ENCODE measurements at places on chromosomes 3 and 15.

GRCh38 chr15:98347866-98348265 is 300.5 kb upstream of the IGF1R start:
- no peak for DNase-seq

DNA sequence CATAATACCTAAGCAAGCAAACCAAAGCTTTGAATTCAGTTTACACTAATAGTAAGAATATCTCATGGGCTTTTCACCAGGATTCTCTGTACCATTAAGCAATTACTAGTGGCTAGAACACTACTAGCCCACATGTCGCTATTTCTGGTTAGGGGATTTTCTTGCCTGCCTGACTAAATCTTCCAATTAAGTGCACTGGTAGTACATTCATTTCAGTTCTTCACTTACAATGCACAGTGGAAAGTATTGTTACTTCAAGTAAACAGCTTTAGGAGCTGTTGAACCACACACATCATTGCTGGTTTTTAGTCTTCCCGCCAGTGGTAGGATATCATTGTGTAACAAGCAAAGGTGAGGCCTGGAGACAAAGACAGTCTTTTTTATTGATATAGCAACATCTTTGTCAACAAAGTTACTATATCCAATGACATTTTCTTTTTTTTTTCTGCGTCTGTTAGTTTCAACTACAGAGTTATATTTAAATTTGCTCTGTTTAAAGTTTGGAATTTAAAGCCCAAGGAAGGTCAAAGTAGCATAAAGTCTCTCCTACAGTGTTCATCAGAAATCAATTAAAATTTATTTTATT is 826.8 kb upstream of the NR2F2 start:
- DNase-seq: no peak

- DNase-seq: no peak
Observed at GRCh38 chr15:67967871-67968431, 86.2 kb upstream of the PIAS1 start.

DNA sequence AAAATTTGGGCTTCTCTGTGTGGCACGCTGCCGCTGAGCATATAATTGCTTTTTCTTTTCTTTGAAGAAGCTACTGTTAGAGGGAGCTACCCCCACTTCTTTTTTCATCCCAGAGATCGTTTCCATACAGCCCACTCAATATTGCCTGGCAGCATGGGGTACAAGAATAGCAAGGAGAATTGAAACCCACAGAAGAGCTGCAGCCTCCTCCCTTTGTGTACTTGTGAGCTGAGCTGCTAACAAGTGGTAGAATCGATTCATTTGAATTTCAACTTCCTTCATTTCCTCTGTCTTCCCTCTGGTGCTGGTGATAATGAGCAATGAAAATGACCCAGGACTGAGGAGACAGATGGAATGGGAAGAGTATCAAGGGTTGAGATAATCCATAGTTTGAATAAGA is 64.9 kb downstream of the LRRC3B start:
- no peak for DNase-seq

- DNase-seq: no peak
Observed at GRCh38 chr15:83604549-83604948, 49.4 kb upstream of the ADAMTSL3 start.

DNA sequence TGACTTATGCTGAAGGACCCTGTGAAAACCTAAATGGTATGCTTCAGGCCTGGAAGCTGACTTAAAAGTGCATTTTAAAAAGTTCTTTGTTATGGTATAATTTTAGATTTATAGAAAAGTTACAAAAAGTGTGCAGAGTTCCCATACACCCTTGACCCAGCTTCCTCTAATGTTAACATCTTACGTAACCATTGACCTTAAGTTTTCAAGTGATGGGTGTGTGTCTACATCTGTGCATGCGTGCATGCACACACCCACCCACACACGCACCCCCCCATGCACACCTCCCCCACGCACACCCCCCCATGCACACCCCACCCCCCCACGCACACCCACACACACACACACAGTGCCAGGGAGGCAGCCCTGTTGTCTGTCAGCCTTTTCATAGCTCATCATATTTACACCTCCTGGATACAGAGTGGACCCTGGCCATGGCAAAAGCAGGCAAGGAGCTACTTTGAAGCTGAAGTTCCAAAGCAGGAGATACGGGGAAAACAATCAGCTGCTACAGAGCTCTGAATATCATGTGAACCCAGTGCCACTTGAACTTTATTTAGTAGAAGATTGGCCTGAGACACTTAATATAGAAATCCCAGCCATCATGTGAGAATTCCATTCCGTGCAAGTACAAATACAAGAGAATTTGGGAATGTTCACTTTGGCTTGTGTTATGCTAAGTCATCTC is 30.0 kb upstream of the TRAK1 start:
- no peak for DNase-seq

DNA sequence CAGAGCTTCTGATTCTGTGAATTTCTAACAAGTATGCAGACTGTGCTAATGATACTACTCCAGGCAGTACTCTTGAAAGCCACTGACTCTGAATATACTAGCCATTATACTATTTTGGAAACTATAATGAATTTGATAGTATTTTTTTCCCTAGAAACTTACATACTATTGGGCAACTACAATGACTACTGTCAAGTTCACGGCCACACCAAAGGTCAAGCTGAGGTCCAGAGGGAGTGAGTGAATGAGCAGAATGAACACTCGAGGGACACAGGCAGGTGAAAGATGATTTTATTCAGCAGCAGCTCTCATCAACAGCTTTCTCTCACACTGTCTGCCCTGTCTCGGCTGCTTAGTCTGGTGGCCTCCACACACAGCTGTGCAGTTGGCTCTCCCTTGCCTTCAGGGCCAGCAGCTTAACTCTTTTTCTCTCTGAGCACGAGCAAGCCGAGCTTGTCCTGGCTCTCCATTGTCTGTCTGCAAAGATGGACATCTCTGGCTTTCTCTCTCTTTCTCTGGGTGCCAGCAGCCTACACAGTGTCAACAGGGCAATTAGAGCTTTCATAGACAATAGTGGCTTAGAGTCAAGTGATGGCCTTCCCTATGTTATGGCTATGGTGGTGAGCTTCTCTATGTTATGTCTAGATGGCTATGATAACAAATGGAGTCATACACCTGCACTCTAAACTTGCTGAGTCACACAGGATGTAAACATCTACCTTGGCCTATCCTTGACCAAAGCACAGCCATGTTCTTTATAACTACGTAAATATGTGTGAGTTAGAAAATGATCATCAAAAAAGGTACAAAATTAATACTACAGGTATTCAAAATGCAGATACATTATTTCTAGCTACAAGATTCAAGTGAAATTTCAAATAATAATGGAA is 362.4 kb downstream of the CGGBP1 start:
- no peak for DNase-seq

DNA sequence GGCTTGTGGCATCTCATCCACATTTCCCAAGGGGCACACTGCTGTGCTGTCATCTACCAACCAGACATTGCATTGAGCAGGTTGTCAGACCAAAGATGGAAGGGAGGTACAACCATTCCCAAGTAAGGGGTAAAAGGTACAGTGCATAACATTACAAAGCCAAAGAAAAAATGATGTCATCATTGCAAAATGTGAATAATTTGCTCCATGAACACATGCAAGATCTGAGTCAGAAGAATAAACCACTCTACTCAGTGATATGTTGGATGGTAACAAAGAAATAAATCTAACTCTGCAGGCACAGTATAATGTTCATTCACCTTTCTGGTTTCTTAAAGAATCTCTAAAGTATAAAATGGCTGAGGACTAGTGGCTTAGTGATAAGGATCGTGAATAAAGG is 202.7 kb downstream of the MAGI1 start:
- DNase-seq: no peak

DNA sequence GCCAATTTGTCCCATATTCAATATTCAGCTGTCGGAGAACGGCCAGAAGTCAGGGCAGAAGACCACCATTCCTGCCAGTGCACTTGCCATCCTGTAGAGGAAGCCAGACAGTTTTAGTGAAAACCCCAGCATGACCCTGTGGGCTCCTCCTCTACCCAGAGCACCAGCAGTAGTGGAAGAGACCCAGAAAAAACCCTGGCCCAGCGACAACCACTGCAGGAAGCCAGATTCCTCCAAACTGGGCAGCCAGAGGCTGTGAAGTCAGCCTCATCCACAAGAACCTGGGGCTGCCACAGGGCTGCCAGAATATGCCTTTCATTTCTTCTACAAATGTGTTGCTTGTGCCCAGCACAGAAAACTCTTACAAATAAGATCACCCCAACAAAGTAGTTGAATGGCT is 67.3 kb downstream of the HMCES start:
- no peak for DNase-seq

GRCh38 chr3:112814266-112814665 is 32.4 kb downstream of the CD200R1L start:
- DNase-seq: no peak

GRCh38 chr3:126021702-126022101 is 52.7 kb downstream of the ROPN1B start:
- DNase-seq: no peak

GRCh38 chr3:49570028-49570654 is 15.9 kb downstream of the BSN start:
- DNase-seq: no peak

- no peak for DNase-seq
Observed at GRCh38 chr15:74212494-74212893, 9.9 kb upstream of the STRA6 start.

DNA sequence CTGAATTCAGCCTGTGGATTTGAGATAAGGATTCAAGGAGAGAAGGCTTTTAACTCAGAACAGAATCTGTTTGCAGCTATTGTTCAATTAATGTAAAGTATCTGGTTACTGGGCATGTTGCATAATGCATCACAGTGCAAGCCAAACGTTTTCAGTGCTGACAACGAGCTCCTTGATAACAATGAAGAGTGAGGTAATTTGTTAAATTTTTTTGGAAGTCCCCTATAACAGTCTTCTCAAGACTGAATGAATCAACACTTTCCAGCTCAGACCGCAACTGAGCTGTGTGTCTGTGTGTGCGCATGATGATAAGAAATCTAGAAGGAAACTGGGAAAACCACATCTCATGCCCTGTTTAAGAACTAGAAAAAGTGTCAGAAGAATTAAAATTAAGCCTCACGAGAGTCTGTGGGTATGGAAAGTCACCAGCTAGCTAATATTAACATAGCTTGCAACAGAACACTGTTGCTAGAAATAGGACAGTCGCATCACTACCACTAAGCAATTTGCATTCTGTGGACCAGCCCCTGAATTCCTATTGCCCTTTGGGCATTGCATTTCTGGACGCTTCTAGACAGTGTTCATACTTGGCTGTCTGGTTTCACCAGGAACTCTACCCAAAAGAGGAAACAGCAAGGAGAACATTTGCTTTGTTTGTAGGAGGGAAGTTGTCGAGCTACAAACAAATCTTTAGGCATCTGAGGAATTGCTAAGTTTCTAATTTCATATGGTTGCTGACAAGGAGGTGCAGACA is 43.7 kb upstream of the ATP2C1 start:
- DNase-seq: no peak

- no peak for DNase-seq
Observed at GRCh38 chr3:45536316-45536715, 58.2 kb upstream of the LIMD1 start.

DNA sequence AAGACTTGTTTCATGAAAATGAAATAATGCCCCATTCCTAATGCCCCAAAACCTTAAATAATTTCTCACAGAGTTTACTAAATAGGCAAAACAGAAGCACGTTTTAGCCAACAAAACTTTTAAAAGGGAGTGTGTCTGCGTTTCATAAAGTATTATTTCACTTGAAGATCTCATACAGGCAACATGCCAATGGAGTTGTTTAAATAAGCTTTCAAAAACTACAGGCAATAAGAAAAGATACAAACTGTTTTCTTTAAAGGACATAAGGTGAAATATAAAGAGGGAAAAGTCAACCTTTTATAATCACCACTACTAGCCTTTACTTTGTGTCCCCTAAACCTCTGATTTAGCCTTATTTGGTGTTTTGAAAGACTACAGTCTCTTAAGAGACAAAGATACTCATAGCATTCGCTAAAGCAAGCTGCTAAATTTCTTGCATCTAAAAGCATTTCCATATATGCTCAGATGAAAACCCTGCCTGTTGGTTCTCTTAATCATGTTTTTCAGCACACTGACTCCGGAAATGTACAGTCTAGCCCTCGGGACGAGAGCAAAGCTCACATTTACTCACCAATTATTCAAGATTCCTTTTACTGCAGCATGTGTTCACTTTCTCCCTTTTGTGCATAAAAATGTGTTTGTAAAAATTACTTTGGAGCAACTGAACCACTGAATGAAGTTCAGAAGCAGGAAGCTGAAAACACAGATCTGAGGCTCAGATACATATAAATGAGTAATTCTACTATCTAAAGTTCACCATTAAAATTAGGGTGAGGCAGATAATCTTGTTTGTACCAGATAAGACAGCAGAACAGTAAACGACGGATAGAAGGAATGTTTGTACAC is 119.0 kb downstream of the GOLIM4 start:
- no peak for DNase-seq

DNA sequence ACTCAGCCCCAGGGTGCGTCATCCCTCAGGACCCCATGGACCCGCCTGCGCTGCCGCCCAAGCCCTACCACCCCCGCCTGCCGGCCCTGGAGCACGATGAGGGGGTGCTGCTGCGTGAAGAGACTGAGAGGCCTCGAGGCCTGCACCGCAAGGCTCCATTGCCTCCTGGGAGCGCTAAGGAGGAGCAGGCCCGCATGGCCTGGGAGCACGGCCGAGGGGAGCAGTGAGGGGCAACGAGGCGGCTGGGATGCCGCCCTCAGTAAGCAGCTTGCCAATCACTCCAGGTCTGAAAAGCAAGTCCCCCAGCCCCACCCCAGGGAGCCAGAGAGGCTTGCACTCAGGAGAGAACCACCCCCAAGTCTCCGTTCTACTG is 3.8 kb upstream of the MANF start:
- no peak for DNase-seq

DNA sequence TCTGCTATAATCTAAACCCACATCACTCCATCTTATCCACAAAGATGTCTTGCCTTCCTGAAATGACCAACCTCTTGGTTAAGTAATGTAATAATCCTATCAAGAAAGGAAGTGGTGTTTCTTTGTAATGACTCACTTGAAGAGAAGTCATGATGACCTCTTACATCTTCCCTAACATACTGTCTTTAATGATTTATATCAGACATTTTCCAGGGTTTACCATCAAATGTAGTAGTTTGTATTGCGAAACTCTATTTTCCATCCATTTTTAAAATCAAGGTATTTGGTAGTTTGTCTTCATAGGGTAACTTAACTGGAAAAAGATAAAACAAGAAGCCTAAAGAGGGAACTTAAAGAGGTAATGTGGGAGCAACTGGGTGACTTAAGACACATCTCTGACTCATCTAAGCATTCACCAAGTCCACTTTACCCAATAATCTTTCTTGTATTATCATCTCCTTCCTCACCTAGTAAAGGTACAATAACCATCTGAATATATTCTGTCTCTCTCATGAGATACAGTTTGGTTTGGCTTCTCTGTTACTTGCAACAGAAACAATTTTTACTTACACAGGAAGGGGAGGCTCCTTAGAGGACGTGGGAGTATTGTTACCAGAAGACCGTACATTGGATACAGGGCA is 5.7 kb upstream of the MAPK6 start:
- no peak for DNase-seq
